ENCODE measurements at places on chromosomes 3 and 15.

- no peak for DNase-seq
Measured at GRCh38 chr15:31306426-31307269, 20.0 kb upstream of the KLF13 start.

DNA sequence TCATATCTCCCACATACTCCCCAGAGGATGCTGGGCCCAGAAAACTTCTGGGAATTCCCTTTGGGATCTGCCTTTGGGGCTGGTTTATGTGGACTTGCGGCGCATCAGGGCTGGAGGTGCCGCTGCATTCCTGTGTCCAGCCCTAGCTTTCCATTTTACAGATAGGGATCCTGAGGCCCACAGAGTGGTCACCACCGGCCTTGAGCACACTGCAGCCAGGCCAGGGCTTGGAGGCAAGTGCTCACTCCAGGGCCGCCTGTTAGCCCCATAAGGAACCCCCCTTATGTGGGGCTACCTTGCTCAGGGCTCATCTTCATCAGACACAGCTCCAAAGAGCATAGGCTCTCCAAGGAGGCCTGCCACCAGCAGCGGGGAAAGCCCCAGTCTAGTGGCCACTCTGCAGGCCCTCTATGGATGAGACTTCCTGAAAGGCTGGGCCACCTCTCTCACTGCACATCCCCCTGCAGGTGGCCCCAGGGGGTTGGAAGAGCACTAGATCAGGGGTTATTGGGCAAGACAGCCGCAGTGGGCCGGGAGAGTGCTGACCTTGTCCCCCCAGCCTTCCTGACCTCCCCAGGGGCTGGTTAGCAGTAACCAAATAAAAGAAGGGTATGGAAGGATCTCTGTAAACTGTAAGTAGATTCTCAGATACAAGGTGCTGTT is 9.2 kb upstream of the ATP2B2 start:
- no peak for DNase-seq

GRCh38 chr15:37810381-37810780 is 124.1 kb upstream of the TMCO5A start:
- no peak for DNase-seq

DNA sequence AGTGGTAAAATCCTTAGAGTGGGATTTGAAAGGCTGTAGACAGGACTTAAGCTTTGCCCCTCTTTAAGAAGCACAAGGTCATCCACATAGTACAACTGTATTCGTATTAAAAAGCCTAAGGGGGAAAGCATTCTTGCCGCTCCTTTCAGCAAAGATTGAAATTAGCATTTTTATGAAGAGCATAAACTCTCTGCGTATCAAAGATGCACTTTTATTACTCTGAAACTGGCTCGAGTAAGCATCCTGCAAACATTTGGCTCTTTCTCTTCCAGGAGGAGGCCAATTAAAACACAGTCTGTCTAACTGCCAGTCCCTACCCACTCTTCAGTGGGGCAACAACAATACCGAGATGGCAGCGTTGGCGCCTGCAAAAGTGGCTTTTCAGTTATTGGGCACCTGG is 192.5 kb upstream of the TPRG1 start:
- DNase-seq, result no peak

DNA sequence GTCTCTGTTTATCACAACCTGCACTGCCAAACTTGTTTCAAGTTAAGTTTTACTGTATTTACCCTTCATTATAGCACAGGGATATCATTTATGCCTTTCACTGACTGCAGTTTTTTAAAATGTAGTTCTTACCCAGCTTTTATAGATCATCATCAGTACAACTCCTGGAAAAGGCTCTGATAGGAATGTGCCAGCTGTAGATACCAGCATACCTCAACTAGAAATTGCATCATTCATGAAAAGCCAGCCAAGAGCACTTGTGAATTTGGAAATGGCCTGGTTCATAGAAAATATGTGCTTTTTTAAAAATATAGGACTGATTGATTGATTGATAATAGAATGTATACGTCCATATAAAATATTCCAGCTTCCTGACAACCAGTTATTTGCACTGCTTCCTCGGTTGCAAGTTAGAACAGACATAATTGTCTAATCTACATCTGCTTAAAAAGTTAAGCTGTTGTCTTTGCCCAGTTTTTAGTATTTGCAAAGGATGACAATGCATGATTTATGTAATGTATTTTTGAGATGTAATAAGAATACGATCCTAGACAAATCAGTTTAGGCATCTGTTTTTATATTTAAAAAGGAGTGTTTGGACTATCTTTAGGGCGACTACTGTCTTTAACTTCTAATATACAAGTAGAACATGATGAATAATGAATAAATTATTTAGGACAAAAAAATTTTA is 58.5 kb downstream of the DCUN1D1 start:
- DNase-seq, result no peak
